GM23248 (cell line): ENCODE measurements at places on chromosomes 2 and 18. TPM values are rescaled to one million over a fixed set of nuclear protein-coding genes. Genes with fewer than 3 reads are reported as not detected.

HOXD3 gene
- 1.9 and 2.3 TPM in 2 replicates for polyA plus RNA-seq

SPOPL gene
- polyA plus RNA-seq = 3.5 and 3.6 TPM in 2 replicates

TUBA4B gene
- not detected in 2 replicates for polyA plus RNA-seq

CROCC2 gene
- polyA plus RNA-seq = not detected in 2 replicates

BOLL gene
- polyA plus RNA-seq = not detected in 2 replicates

DSG1 gene
- polyA plus RNA-seq = not detected in 2 replicates

RAB6C gene
- polyA plus RNA-seq = not detected in 2 replicates

SPP2 gene
- not detected in 2 replicates for polyA plus RNA-seq

STON1 gene
- polyA plus RNA-seq = 3.0 TPM in 2 replicates

RAB6D gene
- 0.15 and 0.27 TPM in 2 replicates for polyA plus RNA-seq

PPM1G gene
- polyA plus RNA-seq = 72.4 and 72.7 TPM in 2 replicates

TLK1 gene
- 23.7 and 25.6 TPM in 2 replicates for polyA plus RNA-seq

AQP12A gene
- polyA plus RNA-seq = not detected in 2 replicates

- DNase-seq = no peak
Measured at GRCh38 chr2:181575650-181576025, 81.3 kb downstream of the CERKL start.

- DNase-seq = no peak
Measured at GRCh38 chr18:69727912-69728572, 219.6 kb downstream of the CD226 start.

DNA sequence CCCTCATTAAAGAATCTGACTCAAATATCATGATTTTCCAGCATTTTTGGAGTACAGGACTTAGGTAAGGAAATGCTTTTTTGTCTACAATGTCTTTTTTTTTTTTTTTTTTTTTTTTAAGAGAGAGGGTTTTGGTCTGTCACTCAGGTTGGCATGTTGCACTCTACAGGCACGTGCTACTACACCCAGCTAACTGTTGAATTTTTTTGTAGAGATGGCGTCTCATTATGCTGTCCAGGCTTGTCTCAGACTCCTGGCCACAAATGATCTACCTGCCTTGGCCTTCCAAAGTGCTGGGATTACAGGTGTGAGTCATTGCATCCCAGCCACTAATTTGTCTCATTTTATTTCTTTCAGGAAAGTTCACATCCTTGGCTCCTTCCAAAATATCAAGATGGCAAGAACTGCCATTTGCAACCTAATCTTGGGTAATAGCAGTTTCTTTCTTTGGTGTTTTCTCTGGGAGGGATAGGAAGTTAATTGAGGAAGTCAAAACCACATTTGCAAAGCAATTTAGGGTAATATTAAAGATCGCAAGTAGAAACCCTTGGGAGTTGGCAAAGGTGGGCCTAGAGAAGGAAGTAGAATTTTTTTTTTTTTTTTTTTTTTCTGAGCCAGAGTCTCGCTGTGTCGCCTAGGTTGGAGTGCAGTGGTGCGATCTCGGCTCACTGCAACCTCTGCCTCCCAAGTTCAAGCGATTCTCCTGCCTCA, 15.5 kb downstream of the PNO1 start:
- DNase-seq = no peak

DNA sequence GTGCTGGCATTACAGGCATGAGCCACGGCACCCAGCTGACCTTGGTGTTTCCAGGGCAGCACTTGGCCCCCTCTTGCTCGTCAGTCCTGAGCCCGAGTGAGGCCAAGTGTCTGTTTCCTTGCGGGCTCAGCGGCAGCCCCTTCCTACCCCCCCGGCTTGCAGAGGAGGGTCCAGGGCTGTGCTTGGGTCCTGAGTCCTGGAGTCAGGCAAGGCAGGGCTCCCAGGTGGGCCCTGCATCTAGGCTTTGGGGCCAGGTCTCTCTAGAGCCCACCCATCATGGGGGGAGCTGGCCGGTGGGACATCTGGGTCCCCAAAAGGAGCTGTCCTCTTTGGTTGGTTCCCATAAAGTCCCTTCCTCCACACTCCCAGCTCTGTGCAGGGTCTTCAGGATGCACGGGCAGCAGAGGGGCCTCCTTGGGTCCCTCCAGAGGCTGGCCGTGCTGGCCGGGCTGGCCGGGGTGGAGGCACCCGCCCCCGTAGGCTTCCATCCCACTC, 63.7 kb upstream of the HPCAL1 start:
- no peak for DNase-seq

- DNase-seq = no peak
Measured at GRCh38 chr2:87401726-87402345, 346.1 kb upstream of the PLGLB2 start.

DNA sequence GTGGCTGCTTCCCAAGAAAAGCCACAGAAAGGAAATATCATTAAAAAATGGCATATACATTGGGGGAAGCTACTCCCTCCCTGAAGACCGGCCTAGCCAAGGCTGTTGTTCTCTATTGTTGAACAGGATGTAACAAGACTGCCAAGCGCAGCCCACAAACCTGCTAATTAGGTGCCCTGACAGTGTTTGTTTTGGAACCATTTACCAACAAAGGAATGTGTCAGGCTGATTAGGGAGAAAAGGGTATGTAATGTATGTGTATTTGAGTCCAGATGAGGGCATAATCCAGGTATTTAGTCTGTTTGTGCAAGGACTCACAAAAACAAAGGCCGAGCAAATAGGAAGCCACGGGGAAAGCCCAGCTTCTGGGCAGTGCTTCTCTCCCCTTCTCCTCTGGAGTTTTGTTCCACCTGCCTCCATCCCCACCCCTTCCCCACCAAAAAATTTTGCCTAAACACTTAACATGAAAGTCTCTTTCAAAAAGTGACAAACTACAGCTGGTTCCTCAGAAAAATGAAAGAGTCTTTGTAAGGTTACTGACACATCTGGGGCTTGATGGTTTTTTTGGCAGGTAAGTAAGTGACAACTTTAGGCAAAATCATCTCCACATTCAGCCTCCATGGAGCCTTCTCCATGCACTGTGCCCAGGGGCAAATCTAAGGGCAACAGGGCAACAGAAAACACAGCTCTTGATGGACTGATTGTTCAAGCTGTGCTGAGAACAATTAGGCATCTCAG, 78.3 kb upstream of the FZD5 start:
- DNase-seq = peak; percentile 28

GRCh38 chr2:165016772-165017411, 61.6 kb upstream of the SLC38A11 start:
- DNase-seq = peak; percentile 77

DNA sequence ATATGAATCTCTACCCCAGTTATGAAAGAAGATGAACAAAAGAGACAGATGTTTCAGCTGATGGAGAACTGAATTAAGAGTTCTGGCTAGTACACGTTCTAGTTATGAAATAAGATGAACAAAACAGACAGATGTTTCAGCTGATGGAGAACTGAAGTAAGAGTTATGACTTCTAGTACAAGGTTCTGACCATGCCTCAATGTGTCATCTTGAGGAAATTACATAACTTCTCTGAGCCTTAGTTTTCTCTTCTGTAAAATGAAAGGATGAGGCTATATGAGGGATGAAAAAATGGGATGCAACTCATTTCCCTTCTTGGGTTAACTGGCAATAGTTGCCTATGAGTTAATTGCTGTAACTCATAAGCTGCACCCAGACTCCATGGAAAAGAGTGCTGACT, 92.9 kb upstream of the WDR75 start:
- DNase-seq = no peak

DNA sequence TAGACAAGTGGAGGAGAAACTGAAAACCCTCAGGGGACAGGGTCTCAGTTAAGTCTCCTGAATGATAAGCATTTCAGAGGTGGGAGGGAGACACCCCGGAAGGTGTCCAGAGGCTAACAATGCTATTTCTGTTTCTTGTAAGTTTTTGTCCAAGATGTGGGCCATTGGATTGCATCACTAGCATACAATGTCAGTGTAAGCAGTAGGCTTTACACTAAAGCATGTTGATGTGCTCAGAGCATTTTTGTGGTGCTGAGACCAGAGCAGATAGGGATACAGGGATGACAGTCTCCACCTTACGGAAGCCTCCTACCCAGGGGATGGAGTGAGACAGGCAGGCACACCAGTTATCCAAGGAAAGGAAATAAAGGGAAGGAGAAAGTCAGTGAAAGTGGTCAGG, 2.2 kb upstream of the IL1R1 start:
- DNase-seq = no peak

DNA sequence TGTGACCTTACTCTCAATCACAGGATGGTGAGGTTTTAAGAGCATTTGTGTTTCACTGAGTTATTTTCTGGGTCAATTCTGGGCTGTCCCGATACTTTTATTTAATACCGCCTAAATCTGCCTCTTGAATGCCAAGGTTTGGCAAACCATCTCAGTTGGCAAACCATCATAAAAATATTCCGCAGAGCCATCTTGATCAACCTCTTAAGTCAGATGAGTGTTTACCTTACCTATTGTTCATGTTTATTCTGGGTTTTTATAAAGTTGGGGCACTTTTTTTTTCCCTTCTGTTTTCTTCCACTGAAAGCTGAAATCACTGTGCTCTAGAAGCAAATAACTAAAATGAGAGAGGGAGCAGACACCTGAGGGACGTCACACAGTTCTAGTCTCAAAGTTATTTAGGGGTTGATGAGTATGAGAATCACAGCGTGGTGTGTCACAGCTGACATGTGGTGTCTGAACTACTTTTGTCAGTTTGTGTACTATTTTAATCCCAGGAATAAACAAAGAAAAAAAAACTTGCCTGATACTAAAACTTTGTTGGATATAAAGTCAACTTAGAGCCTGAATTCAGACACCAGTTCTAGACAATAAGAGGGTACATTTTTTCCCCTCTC, 48.6 kb downstream of the ETAA1 start:
- no peak for DNase-seq

- DNase-seq = no peak
Measured at GRCh38 chr2:173117678-173118077, 42.0 kb downstream of the MAP3K20 start.

DNA sequence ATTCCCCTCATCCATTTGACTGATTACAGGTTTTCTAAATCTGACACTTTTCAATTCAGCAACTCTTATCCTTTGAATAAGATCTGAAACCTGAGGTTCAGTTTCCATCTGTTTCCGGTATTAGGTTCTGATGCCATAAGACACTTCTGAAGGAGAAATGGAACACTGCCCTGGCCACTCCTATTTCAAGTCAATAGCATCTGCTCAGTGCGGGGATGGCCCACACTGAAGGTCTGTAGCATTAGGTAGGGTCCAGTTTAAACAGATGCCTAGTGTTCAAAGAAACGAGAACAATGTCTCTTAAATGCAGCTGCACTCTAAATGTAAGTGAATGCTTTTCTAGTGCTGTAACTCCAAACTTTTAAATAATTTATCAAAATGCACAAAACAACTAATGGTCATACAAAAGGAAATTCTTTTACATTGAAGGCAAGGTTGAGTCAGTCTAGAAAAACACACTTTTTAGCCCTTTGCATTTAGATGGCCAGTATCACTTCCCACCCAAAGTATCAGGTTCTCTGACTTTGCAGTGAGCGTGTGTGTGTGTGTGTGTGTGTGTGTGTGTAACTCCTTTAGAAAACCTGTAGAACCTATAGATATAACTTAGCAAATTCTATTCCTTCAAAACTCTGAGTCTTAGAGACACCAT, 78.2 kb downstream of the STK39 start:
- DNase-seq = no peak

- DNase-seq = no peak
Measured at GRCh38 chr2:165697748-165698443, 96.2 kb downstream of the GALNT3 start.

GRCh38 chr2:109513749-109514588, 99.8 kb downstream of the SEPTIN10 start:
- DNase-seq = peak; percentile 97

DNA sequence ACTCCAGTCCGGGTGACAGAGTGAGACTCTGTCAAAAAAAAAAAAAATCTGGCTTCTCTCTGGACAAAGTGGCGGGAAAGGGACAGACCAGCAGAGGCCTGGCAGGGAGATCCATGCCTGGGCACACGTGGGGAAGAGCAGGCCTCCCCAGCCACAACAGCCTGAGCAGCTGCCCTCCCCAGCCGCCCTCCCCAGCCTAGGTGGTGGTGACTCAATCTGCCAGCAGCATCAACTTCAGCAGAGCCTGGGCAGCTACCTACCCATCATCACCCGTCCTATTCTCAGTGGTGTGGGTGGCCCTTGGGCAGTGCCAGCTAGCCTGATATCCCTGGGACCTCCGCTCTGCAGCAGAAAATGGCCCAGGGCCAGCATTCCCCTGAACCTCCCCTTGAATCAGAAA, 612.4 kb downstream of the FBXO15 start:
- DNase-seq = no peak

DNA sequence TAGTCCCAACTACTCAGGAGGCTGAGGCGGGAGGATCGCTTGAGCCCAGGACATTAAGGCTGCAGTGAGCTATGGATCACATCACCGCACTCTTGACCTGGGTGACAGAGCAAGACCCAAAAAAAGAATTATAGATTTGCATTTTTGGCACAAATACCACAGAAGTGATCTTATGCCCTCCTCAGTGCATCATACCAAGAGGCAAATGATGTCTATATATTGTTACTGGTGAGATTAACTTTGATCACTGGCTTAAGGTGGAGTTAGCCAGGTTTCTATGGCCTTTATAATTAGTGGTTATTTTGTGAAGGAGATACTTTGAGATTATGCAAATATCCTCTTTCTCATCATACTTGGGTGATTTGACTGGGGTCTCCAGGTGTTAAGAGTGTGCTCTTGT, 22.1 kb upstream of the CATIP start:
- no peak for DNase-seq

- DNase-seq = no peak
Measured at GRCh38 chr2:4427083-4427482, 723.7 kb downstream of the DCDC2C start.

GRCh38 chr2:197559681-197560080, 43.8 kb downstream of the MOB4 start:
- no peak for DNase-seq

- peak; percentile 47 for DNase-seq
Measured at GRCh38 chr18:55452123-55452611, 135.8 kb downstream of the TCF4 start.

GRCh38 chr2:217186152-217186551, 326.3 kb upstream of the TNP1 start:
- no peak for DNase-seq

GRCh38 chr18:74499633-74500032, 3.5 kb downstream of the CNDP2 start:
- peak; percentile 53 for DNase-seq

GRCh38 chr2:119731983-119732382, 27.7 kb upstream of the PTPN4 start:
- DNase-seq = no peak
